ENCODE measurements at places on chromosomes 5 and 9. TPM values are rescaled to one million over a fixed set of nuclear protein-coding genes. Genes with fewer than 3 reads are reported as not detected.

GRCh38 chr9:105328872-105329718 lies 84.6 kb downstream of the SLC44A1 start:
- H3K27ac ChIP-seq: no peak overlapping the region
- H3K4me3 ChIP-seq: no peak overlapping the region
- DNase-seq: no peak
- H3K36me3 ChIP-seq: no peaks in the 10 kb centered on the region
- H3K4me1 ChIP-seq: no peaks in the 10 kb centered on the region

DNA sequence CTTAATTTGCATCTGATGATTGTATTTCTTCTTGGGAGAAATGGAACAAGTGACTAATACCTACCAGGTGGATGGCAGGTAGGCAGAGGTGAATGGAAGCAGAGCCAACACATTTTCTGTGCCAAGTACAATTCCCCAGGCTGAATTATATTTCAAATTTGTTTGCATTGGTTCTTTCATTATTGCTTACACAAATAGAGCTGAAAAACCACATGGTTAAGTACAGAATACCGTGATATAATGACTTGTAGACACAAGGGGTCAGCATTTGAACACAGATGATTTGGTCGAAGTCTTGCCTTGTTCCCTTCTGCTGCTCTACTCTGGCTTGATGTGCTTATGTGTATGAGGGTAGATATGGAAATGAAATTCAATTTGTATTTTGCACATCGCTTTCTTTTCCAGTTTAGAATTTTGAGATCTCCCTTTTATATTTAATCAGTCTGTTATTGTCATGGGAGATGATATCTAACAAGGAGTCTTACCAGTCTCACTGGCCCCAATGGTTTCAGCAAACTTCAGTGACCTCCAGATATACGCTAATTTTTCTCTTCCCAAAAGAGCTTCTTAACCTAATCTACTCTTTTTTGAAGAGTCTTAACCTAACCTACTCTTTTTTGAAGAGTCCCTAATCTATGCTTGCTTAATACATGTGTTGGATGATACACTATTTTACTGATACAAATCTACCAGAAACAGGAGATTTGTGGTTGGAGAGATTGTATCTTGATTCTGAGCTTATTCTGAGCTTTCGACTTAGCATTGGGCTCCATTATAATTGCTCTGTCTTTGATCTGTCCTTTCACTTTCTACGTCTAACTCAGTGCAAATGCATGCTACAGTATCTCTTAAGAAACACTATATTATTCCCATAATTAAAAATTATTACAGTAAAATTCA lies 88.1 kb downstream of the PCSK1 start:
- H3K36me3 ChIP-seq: no peaks in the 10 kb centered on the region
- H3K27me3 ChIP-seq: no peaks in the 10 kb centered on the region
- H3K4me3 ChIP-seq: no peak overlapping the region
- no peak for DNase-seq
- peaks cover 3% of the 10 kb centered on the region for H3K4me1 ChIP-seq
- H3K27ac ChIP-seq: no peak overlapping the region

DNA sequence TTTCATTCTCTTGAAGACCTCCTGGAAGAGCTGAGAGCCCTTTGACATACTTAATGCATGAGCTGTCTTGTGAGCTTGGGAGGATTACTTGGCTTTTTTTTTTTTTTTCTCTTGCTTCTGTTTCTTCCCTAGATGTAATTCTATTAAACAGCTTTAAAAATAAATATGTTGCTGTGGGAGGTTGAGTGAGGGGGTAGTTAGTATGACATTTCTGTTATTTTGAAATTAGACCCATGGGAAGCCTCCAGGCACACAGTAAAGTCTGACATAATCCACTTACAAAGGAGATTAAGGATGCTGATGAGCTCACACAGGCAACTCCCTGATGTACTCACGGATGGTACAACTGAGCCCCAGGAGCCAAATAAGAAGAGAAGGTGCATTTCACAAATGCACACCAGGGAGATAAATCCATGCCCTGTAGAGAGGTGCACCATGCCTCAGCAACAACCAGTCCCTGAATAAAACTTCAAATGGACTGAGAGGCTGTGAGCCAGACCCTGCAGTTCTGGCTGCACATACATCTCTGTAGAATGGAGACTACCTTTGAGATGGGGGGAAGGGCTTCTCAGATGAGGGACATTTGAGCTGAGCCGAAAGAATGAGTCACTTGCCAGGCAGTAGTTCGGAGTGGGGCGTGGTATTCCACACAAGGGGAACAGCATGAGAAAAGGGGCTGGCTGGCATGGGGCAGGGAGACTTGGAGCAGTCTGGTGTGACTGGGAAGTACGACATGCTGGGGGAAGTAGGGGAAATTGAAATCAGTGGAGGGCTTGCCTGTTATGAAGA lies 68.7 kb downstream of the ACTL7B start:
- H3K27me3 ChIP-seq: no peaks in the 10 kb centered on the region
- peaks cover 19% of the 10 kb centered on the region for H3K4me1 ChIP-seq
- H3K36me3 ChIP-seq: no peaks in the 10 kb centered on the region
- no peak for DNase-seq

- no peak overlapping the region for H3K4me3 ChIP-seq
- no peaks in the 10 kb centered on the region for H3K27me3 ChIP-seq
- no peak overlapping the region for H3K27ac ChIP-seq
- H3K4me1 ChIP-seq: no peaks in the 10 kb centered on the region
- no peak for DNase-seq
- H3K36me3 ChIP-seq: no peaks in the 10 kb centered on the region
Measured at GRCh38 chr5:117246424-117246823, 671.8 kb upstream of the SEMA6A start.

- H3K4me3 ChIP-seq: no peak overlapping the region
- H3K36me3 ChIP-seq: no peaks in the 10 kb centered on the region
- peaks cover 7% of the 10 kb centered on the region for H3K4me1 ChIP-seq
- no peak overlapping the region for H3K27ac ChIP-seq
- DNase-seq: no peak
Measured at GRCh38 chr5:137575847-137576246, 76.7 kb upstream of the SPOCK1 start.

- no peak for DNase-seq
- no peak overlapping the region for H3K27ac ChIP-seq
- H3K36me3 ChIP-seq: no peaks in the 10 kb centered on the region
- H3K4me3 ChIP-seq: no peak overlapping the region
- peaks cover 28% of the 10 kb centered on the region for H3K4me1 ChIP-seq
- no peaks in the 10 kb centered on the region for H3K27me3 ChIP-seq
Measured at GRCh38 chr5:124663101-124663506, 83.3 kb downstream of the ZNF608 start.

DNA sequence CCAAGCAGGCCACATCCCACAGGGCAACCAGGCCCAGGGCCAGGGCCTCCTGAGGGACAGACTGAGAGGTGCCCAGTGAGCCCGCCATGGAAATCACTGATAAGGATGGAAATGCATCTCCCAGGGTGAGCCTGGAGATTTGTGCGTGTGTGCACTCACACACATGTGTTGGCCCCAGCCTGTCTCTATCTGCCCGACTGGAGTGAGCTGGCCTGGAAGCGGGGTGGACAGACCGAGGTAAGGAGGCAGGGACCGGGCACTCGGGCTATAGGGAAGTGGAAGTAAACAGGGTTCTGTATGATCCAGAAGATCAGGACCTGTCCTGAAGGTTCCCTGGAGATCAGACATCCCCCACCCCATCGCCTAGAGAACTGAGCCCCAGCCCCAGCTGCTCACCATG lies 17.4 kb downstream of the GFI1B start:
- no peaks in the 10 kb centered on the region for H3K36me3 ChIP-seq
- no peak for DNase-seq
- H3K27me3 ChIP-seq: no peaks in the 10 kb centered on the region
- H3K4me3 ChIP-seq: no peak overlapping the region
- peaks cover 4% of the 10 kb centered on the region for H3K4me1 ChIP-seq

- H3K4me3 ChIP-seq: no peak overlapping the region
- H3K27me3 ChIP-seq: no peaks in the 10 kb centered on the region
- no peak overlapping the region for H3K27ac ChIP-seq
- no peaks in the 10 kb centered on the region for H3K36me3 ChIP-seq
- no peaks in the 10 kb centered on the region for H3K4me1 ChIP-seq
Measured at GRCh38 chr5:19927919-19928318, 60.1 kb downstream of the CDH18 start.

DNA sequence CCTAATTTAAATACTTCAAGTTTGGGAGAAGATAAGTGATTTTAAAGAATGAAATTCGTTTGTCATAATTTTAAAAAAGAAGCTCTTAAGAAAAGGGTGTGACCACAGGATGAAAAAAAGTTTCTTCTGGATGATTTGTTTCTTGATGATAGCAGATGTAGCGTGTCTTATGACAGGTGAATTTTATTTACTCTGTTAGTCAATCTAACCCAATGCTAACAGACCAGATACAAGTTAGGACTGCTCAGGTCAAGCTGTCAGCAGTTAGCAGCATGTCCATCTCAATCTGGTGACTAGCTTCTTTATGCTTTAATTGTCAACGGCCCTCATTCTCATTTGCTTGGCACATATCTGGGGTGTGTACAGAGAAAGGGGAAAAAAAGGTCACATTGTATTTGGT lies 456.0 kb downstream of the BNC2 start:
- H3K36me3 ChIP-seq: no peaks in the 10 kb centered on the region
- H3K4me1 ChIP-seq: no peaks in the 10 kb centered on the region
- H3K27ac ChIP-seq: no peak overlapping the region
- H3K4me3 ChIP-seq: no peak overlapping the region
- DNase-seq: no peak

DNA sequence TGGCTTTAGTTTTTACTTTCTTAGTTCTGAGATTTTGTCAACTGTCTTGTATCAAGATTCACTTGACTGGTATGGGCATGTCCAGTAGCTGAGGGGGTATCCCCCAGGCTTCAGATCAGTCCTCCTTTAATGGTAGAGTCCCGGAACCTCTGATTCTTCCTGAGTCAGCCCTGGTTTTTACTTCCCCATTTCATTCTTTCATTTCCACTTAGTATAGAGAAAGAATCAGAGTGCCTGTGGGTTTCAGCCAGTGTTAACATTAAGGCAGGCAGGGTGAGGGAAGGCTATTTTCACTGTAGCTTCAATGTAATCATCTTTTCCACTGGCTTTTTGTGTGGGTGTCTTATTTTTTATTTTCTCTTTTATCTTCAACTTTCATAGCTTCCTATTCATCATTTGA lies 8.3 kb upstream of the COMMD10 start:
- no peaks in the 10 kb centered on the region for H3K4me1 ChIP-seq
- no peaks in the 10 kb centered on the region for H3K27me3 ChIP-seq
- H3K36me3 ChIP-seq: no peaks in the 10 kb centered on the region
- DNase-seq: no peak
- no peak overlapping the region for H3K27ac ChIP-seq

DNA sequence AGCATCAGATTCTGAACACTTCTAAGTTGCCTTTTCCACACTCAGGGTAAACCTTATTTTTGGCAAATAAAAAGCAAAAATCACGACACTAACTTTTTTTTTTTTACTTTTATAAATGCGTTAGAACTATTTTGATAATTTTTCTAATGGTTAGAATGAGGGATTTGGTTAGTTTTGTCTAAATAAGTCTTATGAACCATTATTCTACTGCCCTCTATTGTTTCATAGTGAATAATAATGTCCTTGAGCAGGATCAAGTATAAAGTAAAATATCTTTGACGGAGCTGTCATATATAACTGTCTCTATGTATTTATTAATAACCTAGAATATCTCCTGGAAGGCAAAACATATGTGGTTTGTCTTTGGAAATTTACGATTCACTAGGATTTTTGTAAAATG lies 631.8 kb downstream of the GABRG2 start:
- H3K27me3 ChIP-seq: no peaks in the 10 kb centered on the region
- no peak for DNase-seq
- H3K4me1 ChIP-seq: no peaks in the 10 kb centered on the region
- H3K27ac ChIP-seq: no peak overlapping the region
- no peak overlapping the region for H3K4me3 ChIP-seq

DNA sequence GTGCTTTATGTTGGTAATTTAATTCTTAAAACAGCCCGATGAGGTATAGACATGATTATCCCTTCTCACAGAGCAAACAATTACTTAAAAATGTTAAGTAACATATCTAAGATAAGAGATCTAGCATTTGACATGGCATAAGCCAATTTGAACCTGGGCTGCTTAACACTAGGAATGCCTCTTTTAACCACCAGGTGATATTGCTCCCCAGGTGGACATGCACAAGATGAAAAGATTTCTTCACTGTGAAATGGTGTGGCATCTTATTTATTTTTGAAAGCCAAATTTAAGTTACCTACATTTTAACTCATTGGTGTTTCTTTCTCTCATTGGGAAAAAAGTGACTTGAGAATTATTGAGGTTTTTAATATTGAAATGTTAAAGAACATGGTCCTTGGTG lies 15.8 kb upstream of the LRRC70 start:
- no peak overlapping the region for H3K27ac ChIP-seq
- no peak for DNase-seq
- H3K4me3 ChIP-seq: no peak overlapping the region
- H3K36me3 ChIP-seq: no peaks in the 10 kb centered on the region

GRCh38 chr9:129726322-129727160 lies 26.3 kb downstream of the PTGES start:
- peaks cover 11% of the 10 kb centered on the region for H3K27me3 ChIP-seq
- no peak overlapping the region for H3K4me3 ChIP-seq
- H3K27ac ChIP-seq: peak overlapping the region; percentile 52
- peak; percentile 78 for DNase-seq
- H3K36me3 ChIP-seq: no peaks in the 10 kb centered on the region

- peak within 1 kb of the TSS; percentile 97 for H3K4me3 ChIP-seq
- peaks cover 11% of the 10 kb centered on the region for H3K4me1 ChIP-seq
- H3K36me3 ChIP-seq: peaks cover 7% of the 10 kb centered on the region
- peak within 1 kb of the TSS; percentile 58 for H3K27ac ChIP-seq
- no peaks in the 10 kb centered on the region for H3K27me3 ChIP-seq
Measured at GRCh38 chr5:149357370-149358293, at the start of gene PCYOX1L. Gene PCYOX1L (plus strand): TSS chr5:149358046. CDS start chr5:149358069, 23 bp downstream.

DNA sequence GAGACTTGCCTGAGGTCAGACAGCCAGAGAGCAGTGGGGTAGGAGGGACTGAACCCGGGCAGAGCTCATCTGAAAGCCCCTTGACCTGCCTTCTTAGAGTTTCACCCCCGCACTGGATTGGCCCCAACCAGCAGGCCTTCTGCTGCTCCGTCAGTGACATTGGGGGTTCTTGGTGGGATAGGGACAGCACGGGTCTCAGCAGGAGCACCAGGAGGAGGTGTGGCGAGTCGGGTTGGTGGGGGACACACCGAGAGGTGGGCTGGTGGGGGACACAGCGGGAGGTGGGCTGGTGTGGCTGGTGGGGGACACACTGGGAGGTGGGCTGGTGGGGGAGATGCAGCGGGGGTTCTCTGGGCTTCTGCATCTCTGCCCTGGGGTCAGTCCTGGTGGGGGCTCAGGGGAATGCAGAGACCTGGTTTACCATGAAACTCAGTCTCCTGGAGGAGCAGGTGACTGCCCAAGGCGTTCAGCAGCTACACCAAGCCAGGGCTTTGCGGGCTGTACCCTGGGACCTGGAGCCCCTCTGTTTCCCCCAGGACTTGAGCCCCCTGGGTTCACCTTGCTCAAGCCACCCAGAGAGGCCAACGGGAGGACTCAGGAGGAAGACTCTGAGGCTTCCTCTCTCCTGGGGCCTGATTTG lies 28.1 kb upstream of the RNU6ATAC start:
- DNase-seq: no peak
- no peak overlapping the region for H3K27ac ChIP-seq
- H3K36me3 ChIP-seq: no peaks in the 10 kb centered on the region
- no peak overlapping the region for H3K4me3 ChIP-seq

The PKN3 gene
- 6.0 TPM for total RNA-seq

The LHX6 gene
- 4.7 TPM for total RNA-seq

The HAUS6 gene
- total RNA-seq: 7.3 TPM

The PIP5KL1 gene
- total RNA-seq: 0.50 TPM

The BNC2 gene
- total RNA-seq: 3.8 TPM

The FBP1 gene
- total RNA-seq: 18.5 TPM
